Stomach (tissue), 19 donors: ENCODE measurements at places on chromosomes 5 and 9. TPM values are rescaled to one million over a fixed set of nuclear protein-coding genes. Genes with fewer than 3 reads are reported as not detected.
A peak's percentile ranks its signal among the peaks of the same experiment; 100 is the strongest.

RASGRF2 gene
- total RNA-seq: 5.8 TPM

CTSV gene
- 11.0 TPM for total RNA-seq

TYRP1 gene
- 2.9 TPM for total RNA-seq

PCDHGA7 gene
- 0.87 TPM for total RNA-seq

LRRC14B gene
- total RNA-seq: not detected

ARHGEF39 gene
- total RNA-seq: 58.3 TPM

MAN1B1 gene
- 44.6 TPM for total RNA-seq

DNA sequence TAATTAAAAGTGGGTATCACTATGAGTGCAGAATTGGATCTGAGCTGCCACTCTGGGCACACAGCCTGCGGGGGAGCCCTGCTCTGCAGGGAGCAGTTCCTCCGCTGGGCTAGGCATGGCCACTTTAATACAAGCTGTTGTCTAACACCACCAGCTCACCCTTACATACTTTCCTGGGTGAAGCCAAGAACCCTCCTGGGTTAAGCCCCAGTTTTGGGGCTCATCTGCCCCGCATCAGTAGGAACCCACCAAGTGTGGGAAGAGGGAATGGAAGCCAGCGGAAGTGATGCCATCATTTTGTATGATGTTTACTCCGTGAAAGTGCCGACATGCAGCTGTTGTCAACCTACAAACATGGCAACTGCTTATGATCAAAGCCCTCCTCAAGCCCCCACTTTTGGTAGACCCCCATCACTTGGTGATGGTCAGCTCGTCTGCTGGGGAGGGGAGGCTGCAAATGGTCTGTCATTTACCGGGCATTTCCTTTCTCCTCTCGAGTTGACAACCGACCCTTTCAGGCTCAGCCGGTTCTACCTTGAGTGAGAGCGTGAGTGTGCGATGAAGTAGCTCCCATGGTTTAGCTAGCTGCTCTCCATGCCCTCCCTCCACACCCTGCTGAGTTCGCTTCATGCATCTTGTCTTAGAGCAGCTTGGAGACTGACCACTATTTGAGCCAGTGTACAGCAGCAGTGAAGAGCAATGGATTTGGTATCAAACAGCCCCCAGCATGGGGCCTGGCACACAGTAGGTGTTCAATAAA, 95.3 kb upstream of the IER5L start:
- no peak for DNase-seq

DNA sequence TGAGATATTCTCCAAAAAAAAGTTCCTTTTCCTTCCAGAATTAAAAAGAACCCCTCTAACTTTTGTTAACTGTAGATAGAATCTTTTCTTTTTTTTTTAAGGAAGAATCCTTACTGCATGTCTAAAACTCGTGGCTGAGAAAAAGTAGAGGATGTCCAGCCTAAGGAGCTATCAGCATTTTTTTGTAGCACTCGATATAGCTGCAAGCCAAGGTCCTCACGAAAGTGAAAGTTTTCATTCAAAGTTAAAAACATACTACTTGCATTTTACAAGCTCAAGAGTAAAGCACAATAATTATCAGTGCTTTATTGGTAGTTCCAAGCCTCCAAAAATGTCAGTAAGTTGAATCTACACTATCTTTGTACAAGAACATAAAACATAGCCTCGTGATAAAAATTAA, 28.7 kb upstream of the ZSWIM6 start:
- no peak for DNase-seq

DNA sequence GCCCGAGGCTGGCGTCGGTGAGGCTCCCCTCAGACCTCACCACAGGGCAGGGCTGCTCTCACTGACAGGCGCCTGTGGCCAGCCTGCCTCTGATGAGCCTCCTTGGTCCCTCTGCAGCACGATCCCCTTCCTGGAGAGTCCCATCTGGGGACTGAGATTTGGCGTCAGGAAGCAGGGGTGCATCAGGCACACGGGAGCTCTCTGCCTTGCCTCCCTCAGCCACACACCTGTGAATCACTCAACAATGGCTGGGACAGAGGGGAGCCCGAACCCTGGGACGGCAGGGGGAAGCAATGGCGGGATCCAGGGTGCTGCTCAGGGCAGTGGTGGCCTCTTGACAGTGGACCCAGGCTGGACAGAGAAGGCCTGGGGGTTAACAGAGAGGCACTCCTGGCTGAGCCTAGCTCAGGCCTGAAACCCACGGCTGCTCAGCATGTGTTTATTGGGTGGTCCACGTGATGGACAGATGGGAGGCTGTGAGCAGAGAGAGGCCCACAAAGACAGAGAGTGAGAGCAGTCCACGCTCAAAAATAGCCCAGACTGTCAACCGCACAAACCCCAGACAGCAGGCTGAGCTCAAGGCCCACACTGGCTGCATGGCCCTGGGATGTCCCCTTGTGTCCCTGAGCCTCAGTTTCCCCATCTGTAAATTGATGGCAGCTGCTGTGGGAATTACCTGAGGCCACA, 11.9 kb downstream of the RASGEF1C start:
- DNase-seq: no peak

GRCh38 chr9:126000731-126001580, 253.8 kb downstream of the PBX3 start:
- no peak for DNase-seq

- no peak for DNase-seq
Observed at GRCh38 chr5:122327110-122327509, 15.1 kb downstream of the SNCAIP start.

GRCh38 chr9:34862043-34862442, 96.0 kb upstream of the PHF24 start:
- DNase-seq: no peak

DNA sequence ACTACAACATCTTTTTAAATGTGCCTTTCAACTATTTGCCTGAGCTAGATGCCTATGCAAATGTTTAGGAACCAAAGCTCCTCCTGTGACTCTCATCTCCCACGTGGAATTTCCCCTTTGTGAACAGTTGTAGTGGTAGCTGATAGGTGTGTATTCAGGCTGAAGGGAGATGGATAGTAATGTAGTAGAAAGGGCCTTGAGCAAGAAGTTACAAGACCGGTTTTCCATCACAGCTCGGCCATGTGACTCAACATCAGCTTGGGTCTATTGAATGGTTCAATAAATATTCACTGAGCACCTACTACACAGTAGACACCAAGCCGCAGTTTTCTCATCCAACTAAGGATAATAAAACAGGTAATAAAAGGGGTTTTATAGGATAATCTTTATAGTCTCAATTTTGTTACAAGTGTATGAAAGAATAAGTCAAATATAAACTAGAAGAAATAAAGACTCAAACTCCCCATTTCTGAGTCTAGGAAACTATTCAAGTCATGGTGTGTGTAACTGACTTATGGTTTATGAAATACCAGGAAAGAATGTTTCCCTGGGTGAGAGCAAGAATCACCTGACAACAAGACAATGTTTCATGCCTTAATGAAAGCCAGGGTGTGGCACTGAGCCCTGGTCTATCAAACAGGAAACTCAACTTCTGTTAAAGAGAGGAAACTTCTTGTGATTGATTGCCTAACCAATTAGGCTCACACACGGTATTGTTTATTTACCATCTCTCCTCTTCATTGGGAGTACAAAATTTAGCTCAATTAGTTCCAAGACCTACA, 187.1 kb upstream of the SPEF2 start:
- no peak for DNase-seq

DNA sequence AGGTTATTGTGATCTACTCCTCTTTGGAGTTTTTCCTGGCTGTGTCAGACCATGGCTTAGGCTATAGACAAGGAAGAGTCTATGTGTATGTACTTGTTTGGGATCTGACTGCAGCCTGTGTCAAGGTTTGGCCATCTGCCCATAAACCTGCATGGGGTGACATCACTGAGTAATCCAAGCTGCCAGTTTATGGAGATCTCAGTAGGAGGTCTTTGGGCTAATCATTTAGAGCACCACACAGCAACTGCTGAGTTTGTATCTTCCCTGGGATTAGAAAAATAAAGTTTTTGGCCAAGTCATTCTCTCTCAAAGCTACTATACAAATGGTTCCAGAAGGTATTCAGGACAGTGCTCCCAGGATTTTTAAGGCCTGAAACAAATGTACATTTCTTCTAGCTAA, 65.5 kb upstream of the HSPB3 start:
- no peak for DNase-seq

- no peak for DNase-seq
Observed at GRCh38 chr5:127025467-127025866, 4.9 kb downstream of the MARCHF3 start.

GRCh38 chr9:93064392-93065134, 6.1 kb downstream of the SUSD3 start:
- DNase-seq: peak; percentile 82

- DNase-seq: no peak
Observed at GRCh38 chr5:31995714-31996113, 178.4 kb downstream of the GOLPH3 start.

DNA sequence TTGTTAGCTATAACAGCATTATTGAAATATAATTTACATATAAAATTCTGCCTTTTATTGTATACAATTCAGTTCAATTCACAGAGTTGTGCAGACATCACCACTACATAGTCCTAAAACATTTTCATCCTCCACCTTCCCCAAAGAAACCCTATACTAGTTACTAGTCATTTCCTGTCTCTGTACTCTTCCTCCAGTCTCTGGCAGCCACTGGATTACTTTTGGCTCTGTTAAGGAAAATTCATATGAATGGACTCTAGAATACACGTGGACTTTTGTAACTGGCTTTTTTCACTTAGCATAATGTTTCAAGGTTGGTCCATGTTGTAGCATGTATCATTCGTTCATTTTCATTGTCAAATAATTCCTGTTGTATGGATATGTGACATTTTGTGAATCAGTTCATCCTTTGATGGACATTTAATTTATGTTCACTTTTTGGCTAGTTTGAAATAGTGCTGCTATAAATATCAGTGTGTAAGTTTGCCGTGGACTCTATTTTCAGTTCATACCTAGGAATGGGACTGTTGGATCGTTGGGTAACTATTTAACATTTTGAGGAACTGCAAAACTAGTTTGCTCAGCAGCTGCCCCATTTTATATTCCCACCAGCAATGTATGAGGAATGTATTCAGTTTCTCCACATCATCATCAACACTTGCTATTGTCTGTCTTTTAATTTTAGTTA, 9.7 kb downstream of the ICE1 start:
- DNase-seq: no peak

GRCh38 chr5:124140060-124140459, 606.4 kb downstream of the ZNF608 start:
- DNase-seq: no peak

DNA sequence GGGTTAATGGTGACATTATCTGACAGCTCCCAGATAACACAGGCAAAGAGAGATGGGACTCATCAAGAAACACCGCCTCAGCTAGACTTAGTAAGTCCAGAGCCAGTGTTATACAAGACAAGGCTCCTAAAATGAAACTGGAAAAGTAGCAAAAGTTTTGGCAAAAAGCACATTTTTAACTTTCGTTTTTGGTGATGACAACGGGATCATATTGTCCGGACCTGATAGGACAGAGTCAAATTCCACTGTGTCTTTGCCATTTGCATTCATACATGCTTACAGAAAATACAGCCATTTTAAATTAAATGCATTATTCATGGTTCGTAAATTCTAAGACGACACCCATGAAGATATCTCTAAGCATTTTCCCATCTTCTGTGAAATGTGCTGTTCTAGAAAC, 152.1 kb downstream of the CRB2 start:
- DNase-seq: no peak

DNA sequence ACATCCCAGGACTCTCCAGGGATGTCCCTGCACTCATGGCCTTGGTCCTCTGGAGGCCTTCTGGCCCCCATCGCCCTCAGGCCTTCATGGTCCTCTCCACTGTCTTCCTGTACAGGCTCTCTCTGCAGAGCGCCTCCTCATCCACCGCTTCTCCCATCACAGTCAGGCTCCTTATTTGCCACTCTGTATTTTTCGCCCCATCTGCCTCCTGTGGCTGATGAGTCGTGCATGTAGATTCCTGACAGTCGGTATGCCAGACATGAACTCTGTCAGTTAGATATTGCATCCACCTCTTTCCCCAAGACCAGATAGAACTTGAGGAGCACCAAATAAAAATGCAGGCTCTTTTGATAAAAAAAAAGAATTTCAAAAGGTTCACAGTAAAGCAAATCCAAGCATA, 362.8 kb downstream of the IRX1 start:
- DNase-seq: no peak

- DNase-seq: no peak
Observed at GRCh38 chr5:17012289-17012688, 76.2 kb upstream of the MYO10 start.

DNA sequence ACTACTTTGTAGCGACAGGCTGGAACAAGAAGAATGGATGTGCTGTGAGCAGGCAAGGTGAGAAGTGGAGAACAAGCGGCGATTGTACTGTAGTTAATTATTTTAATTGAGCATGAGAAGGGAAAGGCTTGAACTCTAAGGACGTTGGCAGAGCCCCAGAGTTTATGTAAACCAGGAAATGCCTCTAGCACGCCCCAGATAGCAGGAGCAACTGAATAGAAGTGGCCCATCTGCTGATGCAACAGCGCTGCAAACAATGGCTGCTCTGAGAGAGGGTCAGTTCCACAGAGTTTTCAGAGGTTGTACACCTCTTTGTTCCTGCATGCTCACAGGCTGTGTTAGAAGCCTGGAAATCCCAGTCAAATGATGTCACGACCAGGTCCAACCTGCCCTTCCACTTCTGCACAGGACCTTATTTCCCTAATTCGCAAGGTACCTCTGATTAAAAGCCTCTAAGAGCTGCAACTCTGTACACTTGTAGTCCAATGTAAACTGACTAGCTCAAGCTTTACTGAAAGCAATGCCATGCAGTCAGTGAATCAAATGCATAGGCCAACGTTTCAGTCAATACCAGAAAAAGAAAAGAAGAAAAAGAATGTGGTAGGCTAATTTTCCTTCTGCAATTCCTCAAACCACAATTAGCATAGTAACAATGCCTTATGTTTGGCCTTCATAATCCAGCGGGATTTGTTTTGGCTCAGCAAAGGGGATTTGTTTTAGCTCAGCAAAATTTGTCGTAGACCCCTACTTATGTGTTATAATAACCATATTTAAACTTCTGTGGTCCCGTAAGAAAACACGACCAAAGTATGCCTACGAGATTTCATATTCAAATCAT, 119.6 kb upstream of the RETREG1 start:
- peak; percentile 83 for DNase-seq

- no peak for DNase-seq
Observed at GRCh38 chr5:126806-127205, 34.8 kb downstream of the PLEKHG4B start.

DNA sequence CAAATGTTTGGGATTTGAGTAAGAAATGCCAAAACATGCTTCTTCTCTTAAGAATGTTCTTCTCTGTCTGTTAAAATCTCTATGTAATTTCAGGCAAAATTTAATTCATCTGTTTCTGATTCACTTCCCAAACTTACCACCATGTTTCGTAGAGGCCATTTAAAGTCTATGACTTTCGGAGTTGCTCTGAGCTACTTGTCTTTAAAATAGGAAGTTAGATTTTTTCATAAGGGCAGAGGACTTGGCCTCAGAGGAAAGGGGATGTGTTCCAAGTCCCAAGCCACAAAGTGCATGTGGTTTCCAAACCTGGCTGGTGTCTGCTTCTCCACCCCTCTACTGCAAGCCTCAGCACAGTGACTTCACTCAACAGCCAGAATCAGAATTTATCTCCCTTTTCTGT, 111.3 kb upstream of the ADRA1B start:
- DNase-seq: peak; percentile 36

- no peak for DNase-seq
Observed at GRCh38 chr5:134902071-134902801, 2.7 kb upstream of the PCBD2 start.
